A172 (cell line): ENCODE measurements at places on chromosomes 1 and 21.

DNA sequence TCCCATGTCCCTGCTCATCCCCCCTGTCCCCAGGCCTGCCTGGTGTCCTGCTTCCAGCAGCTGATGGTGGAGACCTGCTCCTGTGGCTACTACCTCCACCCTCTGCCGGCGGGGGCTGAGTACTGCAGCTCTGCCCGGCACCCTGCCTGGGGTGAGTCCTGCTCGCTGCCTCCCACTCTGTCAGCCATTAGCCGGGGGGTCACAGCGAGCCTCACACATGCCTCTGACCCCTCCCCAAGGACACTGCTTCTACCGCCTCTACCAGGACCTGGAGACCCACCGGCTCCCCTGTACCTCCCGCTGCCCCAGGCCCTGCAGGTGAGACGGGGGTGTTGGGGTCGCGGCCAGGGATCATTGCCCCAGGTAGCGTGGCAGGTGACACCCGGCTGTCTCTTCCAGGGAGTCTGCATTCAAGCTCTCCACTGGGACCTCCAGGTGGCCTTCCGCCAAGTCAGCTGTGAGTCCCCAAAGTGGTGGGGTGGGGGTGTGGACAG lies 10.0 kb downstream of the SCNN1D start:
- DNase-seq, result no peak

- DNase-seq, result no peak
These were observed 67.8 kb downstream of the NTMT2 start for GRCh38 chr1:170213596-170213995.

DNA sequence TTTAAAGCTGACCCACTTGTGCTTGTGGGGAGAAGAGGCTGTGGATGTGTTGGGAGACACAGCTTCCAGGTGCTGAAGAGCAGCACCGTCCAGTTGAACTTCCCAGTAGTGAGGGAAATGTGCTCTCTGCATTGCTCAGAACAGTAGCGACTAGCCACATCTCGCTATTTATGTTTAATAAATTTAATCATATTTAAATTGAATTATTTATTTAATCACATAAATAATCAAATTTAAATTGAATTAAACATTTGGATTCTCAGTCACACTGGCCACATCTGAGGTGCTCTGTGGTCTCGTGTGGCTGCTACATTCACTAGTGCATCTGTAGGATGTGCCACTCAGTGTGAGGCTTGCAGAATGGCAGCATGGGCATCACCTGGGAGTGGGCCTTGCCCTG lies 20.1 kb downstream of the NTPCR start:
- DNase-seq, result no peak

GRCh38 chr1:9233241-9233941 lies 1.2 kb upstream of the H6PD start:
- no peak for DNase-seq

DNA sequence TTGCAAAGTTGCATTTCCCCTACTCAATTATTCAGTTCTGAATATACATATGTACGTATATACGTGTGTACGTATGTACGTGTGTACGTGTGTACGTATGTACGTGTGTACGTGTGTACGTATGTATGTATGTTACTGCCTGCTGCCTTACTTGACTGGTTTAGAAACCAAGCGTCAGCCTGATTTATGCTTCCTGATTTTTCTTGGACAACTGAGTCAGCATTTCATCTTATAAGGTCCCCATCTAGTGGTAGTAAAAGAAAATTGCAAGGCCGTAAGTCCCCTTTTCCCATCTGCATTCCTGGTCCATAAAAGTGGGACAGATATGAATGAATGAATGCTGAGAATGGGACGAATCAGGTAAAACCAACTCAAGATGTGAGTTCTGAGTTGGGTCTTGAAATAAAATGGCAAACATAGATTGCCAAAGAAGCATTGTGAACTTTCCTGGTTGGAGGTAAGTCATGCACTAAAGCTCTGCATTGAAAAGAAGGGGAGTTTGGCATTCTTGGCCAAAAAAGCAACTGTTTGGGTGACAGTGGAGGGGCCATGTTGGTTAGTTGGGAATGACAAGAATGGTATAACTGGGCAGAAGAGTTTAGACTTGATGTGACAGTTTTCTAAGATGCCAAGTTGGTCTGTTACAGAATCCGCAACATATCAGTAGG lies 76.4 kb upstream of the DNAH14 start:
- DNase-seq, result peak; percentile 70

DNA sequence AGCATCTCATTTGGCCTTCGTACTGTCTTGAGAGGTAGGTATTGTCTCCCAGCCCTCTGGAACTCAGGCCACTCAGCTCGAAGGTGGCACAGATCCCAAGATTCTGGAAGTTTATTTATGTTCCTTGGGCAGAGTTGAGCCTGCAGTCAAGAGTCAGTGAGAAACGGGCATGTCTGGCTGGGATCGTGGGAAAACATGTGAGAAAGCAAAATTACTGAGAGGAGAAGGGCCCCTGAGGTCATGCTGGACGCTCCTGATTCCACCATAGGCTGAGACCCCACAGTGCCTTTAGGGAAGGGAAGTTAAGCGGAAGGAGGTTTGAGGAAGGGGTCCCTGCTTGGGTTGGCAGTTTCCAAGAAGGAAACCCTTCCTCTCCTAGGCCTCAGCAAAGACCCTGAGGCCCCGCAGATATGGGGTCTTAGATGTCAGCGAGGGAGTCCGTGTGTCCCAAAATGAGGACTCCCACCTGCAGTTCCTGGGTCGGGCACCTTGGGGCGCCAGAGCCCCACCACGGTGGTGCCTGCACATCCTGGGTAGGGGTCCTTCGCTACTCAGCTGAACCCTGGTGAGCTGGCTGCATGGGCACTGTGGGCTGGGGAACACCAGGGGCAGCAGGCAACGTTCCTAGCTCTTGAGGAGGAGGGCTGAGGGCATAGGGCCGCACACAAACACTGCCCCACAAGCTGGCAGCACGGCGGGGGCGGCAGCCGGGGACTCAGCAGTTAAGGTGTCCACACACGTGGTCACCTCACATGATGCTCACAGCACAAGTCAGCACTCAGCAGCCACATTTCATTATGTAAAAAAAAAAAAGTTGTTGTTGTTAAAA lies 12.3 kb upstream of the SEMA4A start:
- DNase-seq, result peak; percentile 57

DNA sequence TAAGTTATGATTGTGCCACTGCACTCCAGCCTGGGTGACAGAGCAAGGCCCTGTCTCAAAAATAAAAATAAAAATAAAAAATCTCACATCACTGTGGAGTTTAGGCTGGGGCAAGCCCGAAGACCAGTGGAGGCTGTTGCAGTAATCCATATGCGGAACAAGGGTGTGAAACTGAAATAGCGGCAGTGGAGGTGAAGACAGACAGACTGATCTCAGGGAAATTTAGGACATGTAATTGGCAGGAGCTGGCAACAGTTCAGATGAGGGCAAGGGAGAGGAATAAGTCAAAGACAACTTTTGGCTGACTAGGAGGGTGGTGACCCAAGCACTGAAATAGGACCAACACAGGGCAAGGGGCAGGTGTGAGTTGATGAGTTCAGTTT lies 8.4 kb downstream of the ARMH1 start:
- no peak for DNase-seq
